ENCODE measurements at places on chromosomes 13 and 19.

DNA sequence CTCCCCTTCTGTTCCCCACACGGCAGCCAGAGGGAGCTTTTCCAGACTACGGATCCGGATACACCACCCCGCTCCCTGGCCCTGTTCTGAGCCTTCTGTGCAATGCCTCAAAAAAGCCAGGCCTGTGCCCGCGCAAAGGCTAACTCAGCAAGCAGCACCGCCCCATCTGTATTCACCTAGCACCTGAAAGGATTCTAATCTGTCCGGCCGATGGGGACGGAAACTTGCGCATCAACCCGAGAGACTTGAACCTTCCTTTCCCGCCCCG is 589 bp downstream of the ZBTB45 start:
- peak; percentile 31 for DNase-seq

- DNase-seq, result no peak
Observed at GRCh38 chr13:87172166-87172835, 498.9 kb upstream of the SLITRK5 start.

GRCh38 chr13:67223024-67223423 is 7.1 kb downstream of the PCDH9 start:
- DNase-seq, result no peak

GRCh38 chr13:33879118-33879517 is 61.2 kb downstream of the RFC3 start:
- no peak for DNase-seq

DNA sequence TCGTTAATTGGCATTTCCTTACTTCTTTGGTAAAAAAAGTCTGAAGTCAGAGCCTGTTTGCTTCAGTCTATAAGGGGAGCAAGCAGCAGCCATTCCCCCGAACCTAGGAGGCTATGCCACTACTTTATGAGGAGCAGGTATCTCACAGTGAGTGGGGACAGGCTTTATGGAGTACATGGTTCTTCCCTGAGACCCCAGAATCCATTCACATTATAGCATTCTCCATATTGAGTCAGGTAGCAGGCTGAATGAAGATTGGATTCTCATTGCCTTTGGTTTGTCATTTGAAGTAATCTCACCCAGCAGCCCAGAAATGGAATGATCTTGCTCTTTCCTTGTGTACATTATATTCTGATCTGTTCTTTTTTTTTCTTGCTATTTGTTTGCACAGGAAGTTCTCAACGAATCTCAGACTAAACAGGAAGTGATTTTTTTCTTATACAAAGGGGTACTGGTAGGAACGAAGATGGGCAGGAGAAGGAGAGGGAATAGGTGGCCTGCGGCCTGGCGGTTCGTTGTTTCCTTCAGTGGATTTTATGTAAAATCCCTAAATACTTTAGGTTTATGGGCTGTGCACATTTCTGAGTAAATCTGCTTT is 74.4 kb downstream of the ARHGAP35 start:
- no peak for DNase-seq

GRCh38 chr13:37349916-37350315 is 244.5 kb upstream of the CSNK1A1L start:
- no peak for DNase-seq

GRCh38 chr13:72804301-72804700 is 22.4 kb downstream of the PIBF1 start:
- no peak for DNase-seq

DNA sequence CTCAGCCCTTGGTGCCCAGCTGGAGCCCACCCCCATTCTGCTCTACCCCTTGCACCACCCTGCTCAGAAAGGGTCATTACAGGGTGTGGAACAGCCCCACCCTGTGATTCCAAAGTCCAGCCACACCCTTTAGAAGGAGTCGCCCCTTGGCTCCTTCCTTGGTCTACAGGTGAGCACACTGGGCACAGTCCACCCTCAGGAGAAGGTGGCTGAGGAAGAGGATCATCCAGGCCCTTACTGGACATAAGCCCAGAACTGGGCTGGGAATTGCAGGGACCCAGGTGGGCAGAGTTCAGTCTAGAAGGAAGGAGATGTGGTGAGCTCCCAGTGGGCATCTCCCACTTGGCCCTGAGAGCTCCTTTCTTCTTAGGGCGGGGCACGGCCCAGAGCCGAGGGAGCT is 8.6 kb downstream of the SLC46A3 start:
- no peak for DNase-seq

GRCh38 chr13:25225970-25226369 is 53.9 kb upstream of the AMER2 start:
- no peak for DNase-seq

GRCh38 chr19:50239921-50240590 is 36.6 kb downstream of the MYH14 start:
- no peak for DNase-seq

DNA sequence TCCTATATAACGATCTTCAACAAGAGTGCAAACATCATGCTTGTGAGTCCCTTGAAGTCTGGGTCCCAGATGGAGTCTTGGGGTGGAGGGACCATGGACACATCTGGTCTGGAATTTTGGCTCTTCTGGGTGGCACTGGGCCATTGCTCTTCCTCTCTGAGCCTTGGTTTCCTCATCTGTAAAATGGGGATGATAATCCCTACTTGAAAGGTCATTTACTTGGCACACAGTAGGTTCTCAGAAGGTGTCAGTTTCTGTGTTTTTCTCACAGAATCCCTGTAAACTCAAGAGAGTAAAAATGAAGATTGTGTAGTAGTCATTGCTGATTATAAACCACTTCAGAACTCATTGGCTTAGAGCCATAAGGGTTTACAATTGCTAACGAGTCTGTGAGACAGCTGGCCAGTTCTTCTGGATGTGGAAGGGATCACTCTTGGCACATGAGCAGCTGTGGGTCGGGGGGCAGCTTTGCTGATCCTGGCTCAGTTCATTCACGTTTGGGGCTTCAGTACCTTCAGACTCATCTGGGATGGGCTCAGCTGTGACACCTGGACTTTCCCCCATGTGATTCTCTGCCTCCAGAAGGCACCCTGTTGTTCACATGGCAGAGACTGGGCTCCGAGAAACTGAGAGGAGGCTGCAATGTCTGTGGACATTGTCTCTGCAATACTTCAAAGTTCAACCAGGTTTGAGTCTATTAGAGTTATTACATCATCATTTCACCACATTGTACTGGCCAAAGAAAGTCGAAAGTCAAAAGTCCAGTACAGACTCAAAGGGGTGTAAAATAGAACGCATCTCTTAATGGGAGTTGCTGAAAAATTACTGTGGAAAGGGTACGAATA is 7.8 kb downstream of the CYP4F12 start:
- no peak for DNase-seq

- no peak for DNase-seq
Observed at GRCh38 chr13:41563984-41564365, 106.6 kb downstream of the RGCC start.

DNA sequence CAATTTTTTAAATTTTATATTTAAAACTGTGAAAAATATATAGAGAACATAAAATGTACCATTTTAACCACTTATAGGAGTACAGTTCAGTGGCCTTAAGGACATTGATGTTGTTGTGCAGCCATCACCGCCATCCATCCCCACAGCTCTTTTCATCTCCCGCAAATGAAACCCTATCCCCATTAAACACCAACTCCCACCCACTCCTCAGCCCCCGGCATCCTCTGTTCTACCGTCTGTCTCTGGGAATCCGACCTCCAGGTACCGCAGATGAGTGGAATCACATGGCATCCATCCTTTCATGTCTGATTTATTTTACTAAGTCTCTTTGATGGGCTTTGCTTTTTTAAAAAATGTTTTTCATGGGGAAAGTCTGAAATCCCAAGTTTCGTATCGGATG is 23.8 kb upstream of the SMIM17 start:
- DNase-seq, result no peak

GRCh38 chr19:13149628-13150186 is 468 bp downstream of the STX10 start:
- peak; percentile 38 for DNase-seq

DNA sequence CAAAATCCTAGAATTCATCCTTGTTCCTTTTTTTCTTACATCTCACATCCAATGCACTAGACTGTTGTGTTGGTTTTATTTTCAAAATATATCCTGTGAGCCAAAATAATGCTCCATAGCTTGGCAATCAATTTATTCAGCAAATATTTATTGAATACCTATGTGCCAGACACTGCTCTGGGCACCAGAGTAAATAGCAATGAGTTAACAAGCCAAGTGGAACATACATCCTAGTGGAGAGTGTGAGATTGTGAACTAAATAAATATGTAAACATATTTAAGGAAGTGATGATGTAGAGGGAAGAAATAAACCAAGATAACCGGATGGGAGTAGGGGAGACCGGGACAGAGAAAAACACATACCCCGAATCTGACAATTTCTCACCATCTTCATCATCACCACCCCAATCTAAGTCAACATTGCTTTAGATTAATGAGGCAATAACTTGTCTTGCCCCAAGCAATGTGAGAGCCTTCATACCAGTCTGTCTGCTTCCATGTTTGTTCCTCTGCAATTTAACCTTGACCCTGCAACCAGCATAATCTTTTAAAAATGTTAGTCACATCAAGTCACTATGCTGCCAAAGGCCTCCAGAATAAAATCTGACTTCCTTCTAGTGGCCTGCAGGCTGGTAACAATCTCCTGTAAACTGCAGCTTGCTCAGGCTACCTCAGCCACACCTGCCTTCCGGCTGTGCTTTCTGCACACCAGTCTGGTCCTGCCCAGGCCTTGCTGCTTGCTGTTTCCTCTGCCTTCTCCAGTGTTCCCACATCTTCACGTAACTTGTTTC is 199.2 kb downstream of the DLEU7 start:
- DNase-seq, result no peak
